ENCODE measurements at places on chromosomes 2 and 18.

GRCh38 chr18:47737956-47738355 is 192.5 kb downstream of the SMAD2 start:
- DNase-seq, result no peak

DNA sequence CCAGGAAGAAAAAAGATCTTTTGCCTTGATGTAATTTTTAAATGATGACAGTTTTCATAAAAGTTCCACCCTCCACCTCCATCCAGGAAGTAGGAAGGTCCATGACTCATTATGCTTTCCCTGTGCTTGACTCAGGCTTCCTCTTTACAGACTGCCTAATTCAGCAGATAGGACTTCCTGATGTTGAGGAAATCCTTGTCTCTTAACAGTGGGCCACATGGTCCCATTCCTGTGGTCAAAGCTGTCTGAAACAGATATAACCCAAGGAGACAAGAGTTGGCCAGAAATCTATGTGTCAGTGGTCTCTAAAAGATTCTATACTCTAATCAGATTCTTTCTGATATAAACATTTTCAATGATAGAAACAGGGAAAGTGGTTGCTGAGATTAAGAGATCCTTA is 119.1 kb downstream of the BAZ2B start:
- no peak for DNase-seq

- no peak for DNase-seq
Observed at GRCh38 chr2:119744335-119744939, 15.3 kb upstream of the PTPN4 start.

- no peak for DNase-seq
Observed at GRCh38 chr2:217165547-217165946, 305.7 kb upstream of the TNP1 start.

DNA sequence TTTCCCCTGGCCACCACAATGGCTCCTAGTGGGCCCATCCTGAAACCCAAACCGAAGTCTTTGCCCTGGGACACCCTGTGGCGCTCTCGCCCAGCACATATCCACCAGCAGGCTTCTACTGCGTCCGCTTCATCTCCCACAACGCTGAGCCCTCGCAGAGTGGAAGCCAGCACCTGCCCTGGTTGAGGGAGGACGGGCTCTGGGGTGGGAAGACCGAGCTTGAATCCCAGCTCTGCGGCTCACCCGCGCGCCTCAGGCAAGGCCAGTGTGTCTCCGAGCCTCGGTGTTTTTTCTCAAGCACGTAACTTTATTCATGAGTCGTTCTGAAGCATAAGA is 15.6 kb downstream of the KLF11 start:
- no peak for DNase-seq

- peak; percentile 3 for DNase-seq
Observed at GRCh38 chr2:197042739-197043196, 116.3 kb upstream of the PGAP1 start.

- DNase-seq, result no peak
Observed at GRCh38 chr2:176455816-176456291, 186.6 kb downstream of the MTX2 start.

DNA sequence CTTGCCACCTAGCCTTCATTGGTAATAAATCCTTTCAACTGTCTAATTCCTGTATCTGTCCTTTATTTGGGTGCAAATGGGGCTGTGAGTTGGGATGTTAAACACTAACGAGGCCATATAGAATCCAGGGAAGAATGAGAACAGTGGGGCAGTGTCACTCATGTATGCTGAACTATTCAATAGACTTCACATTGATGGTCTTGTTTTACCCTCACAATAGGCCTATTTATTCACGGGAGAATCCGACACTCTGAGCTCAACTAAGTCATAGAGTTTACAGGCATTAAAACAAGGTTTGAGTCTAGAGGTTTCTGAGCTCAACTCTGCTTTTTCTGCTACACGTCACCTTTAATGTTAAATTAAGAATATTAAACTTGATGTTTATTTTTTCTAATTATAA is 421.6 kb downstream of the SOX11 start:
- no peak for DNase-seq

Data from NCI-H1436 (cell line).